NCI-H187 (cell line): ENCODE measurements at places on chromosomes 1 and 21.

- no peak for DNase-seq
These were observed 2.3 kb upstream of the IVL start for GRCh38 chr1:152906023-152906565.

GRCh38 chr1:17212009-17212408 is 7.1 kb downstream of the PADI1 start:
- no peak for DNase-seq

- no peak for DNase-seq
These were observed 24.9 kb downstream of the SMG7 start for GRCh38 chr1:183497218-183497617.

DNA sequence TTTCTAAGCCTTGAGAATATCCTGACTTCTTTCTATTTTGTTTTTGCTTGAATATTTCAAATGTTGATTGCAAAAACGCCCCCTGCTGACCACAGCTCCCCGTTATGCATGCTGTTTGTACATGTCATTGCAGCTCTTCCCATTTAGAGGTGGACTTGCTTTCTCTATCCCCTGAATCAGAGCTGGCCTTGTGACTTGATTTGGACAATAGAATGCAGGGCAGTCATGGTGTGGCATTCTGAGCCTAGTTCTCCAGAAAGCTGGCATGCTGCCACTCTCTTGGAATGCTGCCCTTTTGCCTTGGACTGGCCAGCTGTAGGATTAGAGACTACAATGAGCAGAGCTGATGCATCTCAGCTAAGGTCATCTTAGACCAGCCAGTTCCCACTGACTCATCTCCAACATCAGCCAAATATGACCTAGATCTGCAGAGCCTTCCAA is 1561.5 kb downstream of the MRPL39 start:
- no peak for DNase-seq

DNA sequence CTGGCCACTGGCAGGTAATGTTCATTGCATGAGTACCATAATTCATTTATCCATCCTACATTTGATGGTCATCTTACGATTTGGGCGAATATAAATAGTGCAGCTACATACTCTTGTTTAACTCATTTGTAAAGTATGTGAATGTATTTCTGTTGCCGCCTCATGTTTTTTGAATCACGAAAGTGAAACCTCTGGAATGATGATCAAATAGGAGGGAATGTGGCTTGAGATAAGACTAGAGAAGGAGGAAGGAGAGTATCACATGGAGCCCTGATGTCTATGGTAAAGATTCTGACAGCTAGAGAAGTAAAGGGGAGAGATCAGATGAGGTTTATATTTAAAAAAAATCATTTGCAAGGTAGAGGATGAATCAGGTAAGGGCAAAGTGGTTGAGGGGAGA is 8.0 kb downstream of the MRPS14 start:
- DNase-seq = no peak

DNA sequence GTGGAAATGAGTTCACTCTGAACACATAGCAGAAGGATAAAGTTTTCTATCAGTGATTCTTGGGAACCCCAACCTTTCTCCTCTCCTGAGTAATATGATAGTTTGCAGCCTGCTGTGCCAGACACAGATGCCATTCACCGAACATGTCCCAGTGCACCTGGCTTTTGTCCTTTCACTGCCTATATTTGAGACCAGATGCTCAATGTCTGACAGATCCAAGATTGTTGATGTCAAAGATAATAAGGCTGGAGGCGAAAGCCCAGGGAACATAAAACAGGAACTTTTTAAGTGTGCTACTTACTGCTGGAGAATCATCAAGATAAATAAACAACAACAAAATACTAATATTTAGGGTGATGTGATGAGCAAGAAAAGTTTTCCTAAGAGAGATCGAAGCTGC is 139.3 kb downstream of the TIAM1 start:
- no peak for DNase-seq
